ENCODE measurements at places on chromosomes 3 and 15. TPM values are rescaled to one million over a fixed set of nuclear protein-coding genes. Genes with fewer than 3 reads are reported as not detected.

HTR3E gene
- total RNA-seq = not detected

DNA sequence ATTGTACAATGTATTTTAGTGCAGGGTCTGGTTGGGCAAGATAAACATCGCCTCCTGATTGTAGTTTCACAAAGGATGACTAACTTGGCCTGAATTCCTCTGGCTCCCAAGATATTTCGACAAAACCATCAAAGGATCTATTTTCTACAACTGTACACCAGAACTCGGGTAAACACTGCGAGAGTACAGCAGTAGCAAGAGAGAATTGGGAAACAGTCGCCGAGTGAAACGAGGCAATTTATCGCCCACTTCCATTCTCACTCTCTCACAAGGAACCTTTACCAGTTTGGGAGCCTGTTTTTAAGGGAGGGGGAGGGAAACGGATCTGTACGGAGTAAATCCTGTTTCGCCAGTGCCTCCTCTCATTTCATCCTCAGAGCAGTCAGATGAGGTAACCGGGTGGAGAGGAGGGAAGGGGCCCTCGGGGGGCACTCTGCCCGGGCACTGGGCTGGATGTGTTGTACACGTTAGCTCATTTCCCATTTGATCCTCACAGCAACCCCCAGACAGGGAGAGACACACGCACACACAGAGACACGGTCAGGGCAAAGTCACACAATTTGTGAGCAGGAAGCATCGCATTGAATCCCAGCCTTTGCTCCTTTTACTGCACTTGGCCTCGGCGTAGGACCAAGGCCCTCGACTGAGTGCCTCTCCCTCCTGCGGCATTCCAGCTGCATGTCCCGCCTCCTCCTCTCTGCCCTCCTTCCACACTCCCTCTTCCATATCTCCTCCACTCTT lies 120.1 kb downstream of the LIPC start:
- DNase-seq = peak; percentile 42

DNA sequence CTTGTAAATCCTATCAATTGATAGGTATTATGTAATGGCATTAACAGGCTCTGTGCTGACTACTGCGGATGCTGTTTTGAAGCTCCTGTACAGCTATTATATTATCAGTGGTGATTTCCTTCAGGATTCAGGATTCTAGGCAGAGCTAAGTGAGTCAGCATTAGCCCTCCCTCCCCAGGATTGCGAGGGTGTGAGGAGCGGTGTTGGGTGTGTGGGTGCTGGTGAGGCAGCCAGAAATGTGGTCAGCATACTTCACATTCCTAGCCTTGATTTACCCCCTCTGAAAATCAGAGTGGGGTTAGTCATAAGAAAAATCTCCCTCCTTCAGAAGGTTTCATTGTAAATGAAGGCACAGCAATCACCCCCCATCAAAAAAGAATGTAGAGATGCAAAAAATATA lies 72.5 kb downstream of the SNTN start:
- DNase-seq = no peak

- DNase-seq = no peak
Observed at GRCh38 chr3:137105277-137105977, 147.6 kb downstream of the IL20RB start.

GREM1 gene
- total RNA-seq = 26.0 TPM

DNA sequence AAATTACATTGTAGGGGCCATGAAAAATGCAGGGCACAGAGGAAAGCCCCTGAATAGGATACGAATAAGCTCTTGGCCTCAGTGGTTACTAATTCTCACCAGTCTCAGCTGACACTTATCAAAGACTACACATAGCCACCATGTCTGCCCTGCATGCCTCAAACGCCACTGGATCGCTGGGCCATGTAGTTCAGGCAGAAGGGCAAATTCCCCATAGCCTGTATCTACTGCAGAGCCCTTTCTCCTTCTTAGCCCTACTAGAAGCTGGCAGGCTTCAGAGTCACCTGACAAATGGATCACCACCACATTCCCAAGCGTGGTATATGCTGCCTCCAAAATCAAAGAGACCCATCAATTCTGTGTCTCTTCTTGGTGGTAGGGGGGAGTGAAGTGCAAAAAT lies 177.4 kb downstream of the MINAR1 start:
- DNase-seq = no peak

DNA sequence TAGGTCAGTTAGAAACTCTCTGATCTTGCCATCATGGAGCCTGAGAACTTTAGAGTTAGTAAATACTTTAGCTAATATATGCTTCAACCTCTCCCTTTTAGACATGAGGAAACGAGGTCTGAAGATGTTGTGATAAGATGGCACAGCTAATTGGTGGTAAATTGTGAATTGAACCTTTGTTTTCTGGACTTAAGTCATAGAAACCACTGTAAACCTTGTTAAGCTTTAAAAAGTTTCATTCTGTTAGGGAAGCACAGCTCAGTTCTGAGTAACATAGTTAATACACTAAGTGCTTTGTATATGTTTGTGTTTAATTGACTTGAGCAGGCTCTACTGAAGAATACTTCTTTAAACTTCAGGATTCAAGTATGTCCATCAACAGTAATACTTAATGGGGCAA lies 108.6 kb downstream of the AKAP13 start:
- DNase-seq = no peak

PML gene
- total RNA-seq = 102 TPM

- no peak for DNase-seq
Observed at GRCh38 chr15:52652984-52653383, 26.2 kb downstream of the ATOSA start.

DNA sequence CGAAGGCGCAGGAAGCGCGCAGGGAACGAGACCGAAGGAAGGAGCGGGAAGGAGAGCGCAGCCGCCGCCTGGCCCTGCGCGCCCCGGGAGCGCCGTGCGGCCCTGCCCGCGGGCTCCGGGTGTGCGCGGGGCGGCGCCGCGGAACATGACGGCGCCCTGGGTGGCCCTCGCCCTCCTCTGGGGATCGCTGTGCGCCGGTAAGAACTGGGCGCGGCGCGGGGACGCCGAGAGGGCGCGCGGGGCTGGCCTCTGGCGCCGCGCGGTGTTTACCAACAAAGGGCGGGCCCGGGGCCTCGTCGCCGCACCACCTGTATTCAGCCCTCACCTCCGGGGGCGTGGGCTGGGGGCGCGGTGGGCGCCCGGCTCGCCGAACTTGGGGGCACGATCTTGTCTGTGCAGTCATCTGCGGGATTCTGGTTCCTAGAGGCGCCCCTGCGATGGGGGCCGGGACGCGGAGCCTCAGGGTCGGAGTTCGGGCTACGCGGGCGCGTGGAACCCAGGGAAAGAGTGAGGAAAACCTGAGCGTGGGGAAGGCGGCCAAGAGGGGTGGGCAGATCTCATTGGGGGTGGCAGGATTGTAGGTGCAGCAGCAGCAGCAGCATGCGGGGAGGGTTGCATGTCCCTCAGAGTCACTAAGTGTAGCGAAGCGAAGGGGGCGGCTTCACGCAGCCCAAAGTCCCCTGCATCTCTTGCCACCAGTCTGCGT lies 641 bp downstream of the ACVR2B start:
- DNase-seq = no peak

PEX5L gene
- total RNA-seq = 0.08 TPM

TJP1 gene
- 120 TPM for total RNA-seq

DNA sequence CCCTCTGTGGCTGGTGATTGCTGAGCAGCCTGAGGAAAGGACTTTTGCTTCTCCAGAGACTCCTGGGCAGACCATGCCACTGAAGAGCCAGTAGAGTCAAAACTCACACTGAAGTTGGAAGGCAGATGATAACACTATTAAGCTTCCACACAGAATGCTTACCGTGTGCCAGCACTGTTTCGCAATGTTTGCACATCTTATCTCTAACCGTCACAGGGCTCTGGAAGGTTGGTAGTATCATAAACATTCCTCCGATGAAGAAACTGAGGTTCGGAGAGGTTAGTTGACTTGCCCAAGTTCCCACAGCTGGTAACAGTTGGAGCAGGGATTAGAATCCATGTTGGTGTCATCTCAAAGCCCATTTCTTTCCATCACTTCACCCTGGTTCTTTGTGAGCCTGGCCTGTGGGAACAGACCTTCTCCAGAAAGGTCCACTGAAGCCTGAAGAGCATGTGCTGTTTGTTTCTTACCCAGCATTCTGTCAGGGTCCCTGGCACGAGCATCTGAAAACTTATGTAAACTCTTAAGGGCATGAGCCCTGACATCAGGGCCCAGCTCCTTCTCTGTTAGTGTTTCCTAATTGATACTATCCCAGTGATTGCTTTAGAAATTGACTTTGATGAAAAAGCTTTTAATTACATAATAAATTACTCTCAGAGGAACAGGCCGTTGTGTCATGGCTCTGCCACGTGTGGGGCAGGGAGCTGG lies 77.0 kb upstream of the PRR23C start:
- peak; percentile 40 for DNase-seq

PRSS50 gene
- total RNA-seq = 1.6 TPM

EPHA3 gene
- 11.4 TPM for total RNA-seq

DNA sequence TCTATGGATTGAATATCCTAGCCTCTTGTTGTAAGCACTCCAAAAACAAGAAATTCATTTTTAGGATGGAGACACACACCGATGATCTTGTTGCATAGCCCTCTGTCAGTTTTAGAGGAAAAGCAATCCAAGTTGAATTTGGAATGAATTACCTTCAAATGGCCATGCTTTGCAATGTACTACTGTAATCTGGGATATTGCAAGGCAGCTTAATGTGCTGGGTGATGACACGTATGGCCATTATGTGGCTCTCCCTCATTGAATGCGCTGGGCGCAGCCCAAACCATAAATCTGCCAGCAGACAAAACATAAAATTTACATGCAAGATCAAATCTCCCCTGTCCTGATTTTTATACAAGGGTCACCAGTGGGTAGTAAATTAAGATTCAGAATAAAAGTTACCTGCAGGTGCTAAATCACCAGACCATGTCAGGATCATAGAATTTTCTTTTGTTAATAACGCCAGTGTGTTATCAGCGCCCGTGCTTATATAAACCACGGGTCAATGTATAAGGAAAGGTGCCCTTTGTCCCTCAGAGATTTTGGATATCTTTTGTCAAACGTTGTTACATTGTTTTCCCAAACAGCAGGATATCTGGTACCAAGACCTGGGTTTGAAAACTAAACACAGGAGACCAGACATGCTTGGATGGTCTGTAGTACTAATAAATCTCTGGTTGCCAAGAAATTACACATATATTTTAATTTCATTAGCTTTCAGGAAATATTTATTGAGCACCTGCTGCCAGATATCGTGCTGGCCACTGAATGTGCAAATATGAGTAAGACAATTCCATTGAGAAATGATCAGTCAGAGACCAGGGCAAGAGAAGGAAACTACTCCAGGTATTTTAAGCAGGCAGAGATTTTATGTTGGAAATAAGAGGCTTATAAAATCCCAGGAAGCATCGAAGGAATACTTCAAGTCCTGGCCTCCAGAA lies 237.1 kb downstream of the EBLN2 start:
- no peak for DNase-seq

DNA sequence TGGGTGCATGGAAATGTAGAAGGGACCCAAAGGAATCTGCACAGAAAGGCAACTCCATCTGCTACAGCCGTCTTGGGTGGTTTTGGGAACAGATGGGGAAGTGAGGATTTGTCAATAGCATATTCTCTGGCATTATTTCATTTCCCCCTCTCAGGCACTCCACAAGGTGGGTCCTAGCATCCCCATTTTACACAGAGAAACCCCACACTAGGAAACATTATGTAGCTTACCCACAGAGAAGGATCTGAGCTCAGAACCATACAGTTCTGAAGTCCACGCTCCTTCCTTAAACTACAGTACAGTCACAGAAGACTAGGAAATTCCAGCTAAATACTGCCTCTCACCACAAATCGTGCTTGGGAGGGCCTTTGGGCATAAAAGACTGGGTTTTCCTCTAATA lies 61.2 kb upstream of the CTNNB1 start:
- DNase-seq = no peak

TMC3 gene
- 1.4 TPM for total RNA-seq

DNA sequence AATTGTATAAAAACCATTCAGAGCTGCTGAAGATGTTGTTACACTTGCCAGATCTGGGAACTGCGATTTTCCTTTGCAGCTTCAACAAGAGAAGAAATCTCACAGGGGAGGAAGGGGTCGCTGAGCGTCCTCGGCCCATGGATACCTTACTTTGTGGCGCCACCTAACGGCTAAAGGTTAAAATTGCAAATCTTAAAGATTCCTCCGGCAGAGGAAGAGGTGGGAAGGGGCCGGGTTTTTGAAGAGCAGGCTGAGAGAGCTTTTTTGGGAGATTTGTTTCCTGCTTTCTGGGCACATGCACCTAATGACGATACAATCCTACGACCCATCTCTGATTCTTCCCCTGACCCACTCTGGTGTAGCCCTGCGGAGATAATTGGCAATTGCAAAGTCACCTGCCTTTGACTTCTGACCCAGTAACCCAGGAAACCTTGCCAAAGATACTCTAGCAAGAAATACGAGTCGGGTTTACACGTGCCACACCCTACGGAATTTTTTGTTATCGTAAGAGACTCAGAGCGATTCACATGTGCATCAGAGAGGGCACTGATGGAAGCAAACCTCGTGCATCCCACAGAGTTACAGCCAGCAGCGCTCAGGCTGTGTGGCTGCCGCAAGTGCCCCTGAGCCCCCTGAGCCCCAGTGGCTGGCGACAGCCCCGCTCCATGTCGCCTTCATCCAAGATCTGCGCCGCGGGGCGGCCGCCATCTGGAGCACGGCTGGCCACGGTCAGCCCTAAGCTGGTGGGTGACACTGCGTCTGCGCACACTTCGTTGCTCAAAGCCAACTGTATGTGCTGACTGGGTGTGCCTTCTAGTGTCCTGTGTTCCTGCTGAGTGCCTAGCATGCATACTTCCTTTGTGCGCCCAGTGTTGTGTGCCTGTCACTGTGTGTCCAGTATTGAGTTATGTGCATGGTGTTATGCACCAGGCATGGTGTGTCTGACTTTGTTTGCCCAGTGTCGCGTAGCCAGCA lies 55.2 kb upstream of the CHRNA7 start:
- no peak for DNase-seq

- no peak for DNase-seq
Observed at GRCh38 chr15:57548835-57549234, 42.9 kb upstream of the MYZAP start.

DNA sequence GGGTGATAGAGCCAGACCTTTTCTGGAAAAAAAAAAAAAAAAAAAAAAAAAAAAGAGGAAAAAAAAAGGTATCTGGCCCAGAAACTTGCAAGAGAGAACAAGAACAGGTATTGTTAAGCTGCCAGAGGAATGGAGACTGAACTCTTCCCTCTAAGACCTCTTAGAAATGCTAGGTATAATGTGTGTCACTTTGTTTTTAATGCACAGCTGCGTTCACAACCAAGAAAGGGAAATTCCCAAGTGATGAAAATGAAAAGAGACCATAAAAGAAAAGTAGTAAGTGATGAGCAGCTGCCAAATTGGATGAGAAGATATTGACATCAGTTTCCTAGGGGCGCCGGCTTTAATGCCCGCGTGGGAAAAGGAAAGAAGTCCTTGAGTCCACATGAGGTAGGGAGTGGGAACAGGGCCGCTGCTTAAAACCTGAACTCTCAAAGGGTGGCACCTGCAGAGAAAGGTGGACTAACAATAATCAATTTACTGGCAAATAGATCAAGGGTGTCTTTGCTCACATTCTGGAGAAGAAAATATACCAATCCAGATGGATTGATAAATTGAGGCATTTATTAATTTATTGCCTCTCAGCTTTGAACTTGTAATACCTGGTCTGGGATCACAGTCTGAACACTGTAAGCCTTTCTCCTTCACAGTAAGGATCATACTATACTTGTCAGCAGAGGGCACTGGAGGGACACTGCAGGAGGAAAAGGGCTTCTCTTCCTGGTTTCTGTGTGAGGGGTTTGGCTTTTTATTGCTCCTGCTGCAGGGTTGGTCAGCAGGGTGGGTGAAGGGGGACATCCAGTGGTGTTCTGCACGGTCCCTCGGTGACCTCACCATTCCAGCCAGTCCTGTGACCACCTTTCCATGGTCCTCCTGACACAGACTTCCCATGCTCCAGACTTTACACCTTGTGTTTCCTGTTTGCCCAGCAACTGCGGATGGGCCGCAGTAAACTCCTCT lies 131.6 kb downstream of the AQP9 start:
- DNase-seq = peak; percentile 56

HGD gene
- total RNA-seq = 0.36 TPM

Measured in ureter (tissue), 1 donor.